ENCODE measurements at places on chromosomes 13 and 19.

- no peak for DNase-seq
These were observed 66.9 kb downstream of the C13orf42 start for GRCh38 chr13:51044023-51044665.

- DNase-seq, result no peak
These were observed 194.2 kb downstream of the POU4F1 start for GRCh38 chr13:78409172-78409571.

- DNase-seq, result no peak
These were observed 96.0 kb downstream of the UBL3 start for GRCh38 chr13:29754473-29754806.

- DNase-seq, result no peak
These were observed 1.5 kb downstream of the ZNF628 start for GRCh38 chr19:55477905-55478304.

DNA sequence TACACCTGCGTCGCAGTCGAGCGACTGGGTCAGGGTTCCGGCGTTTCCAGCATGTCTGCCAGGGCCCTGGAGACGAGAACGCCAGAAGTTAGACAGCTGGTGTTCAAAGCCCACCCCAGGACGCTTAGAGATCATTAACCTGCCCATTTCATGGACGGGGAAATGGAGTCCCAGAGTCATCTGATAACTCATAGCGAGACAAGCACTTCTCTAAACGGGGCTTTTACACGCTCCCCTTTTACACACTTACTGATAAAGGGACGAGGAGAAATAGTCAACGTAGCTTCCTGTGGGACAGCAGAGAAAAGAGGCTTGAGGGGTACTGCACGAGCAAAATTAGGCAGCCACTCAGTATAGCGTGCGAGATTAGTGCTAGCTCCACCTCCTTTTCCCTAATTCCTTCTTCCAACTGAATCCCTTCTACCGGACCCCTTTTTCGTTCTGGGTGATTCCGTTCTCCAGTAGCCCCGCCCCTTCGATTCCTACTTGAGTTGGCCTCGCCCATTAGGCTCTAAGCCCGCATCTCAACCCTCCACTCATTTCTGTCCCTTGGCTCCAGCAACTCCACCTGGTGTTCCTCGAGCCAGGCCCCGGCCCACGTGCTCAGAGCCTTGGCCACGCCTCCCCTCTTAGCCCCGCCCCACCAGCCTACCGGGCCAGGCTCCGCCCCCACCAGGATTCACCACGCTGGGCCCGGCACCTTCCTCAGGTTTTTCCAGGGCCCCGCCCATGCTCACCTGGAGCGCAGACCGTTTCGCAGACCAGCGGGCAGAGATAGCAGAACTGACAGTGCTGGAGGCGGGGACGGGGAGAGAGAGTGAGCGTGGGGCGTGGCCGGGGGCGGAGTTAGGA is 3.7 kb downstream of the HRC start:
- peak; percentile 75 for DNase-seq

- peak; percentile 42 for DNase-seq
These were observed at the start of gene PDE4A for GRCh38 chr19:10420444-10421239. Gene PDE4A, plus strand, starts transcription at chr19:10420538. Its CDS starts 227 bp downstream, at chr19:10420765.

DNA sequence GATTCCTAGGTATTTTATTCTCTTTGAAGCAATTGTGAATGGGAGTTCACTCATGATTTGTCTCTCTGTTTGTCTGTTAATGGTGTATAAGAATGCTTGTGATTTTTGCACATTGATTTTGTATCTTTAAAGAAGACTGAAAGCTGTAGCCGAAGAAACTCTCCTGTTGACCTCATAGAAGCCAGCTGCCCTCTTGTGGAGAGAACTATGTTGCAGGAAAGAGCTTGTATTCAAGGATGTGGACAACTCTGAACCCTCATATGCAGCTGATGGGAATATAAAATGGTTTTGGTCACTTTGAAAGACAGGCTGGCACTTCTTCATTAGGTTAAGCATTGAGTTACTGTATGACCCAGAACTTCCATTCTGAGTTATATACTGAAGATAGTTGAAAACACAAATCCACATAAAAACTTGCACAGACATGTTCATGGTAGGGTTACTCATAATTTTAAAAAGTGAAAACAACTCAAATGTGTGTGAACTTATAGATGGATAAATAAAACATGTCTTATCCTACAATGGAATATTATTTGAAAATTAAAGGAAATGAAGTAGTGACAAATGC is 65.8 kb upstream of the SLITRK6 start:
- no peak for DNase-seq

DNA sequence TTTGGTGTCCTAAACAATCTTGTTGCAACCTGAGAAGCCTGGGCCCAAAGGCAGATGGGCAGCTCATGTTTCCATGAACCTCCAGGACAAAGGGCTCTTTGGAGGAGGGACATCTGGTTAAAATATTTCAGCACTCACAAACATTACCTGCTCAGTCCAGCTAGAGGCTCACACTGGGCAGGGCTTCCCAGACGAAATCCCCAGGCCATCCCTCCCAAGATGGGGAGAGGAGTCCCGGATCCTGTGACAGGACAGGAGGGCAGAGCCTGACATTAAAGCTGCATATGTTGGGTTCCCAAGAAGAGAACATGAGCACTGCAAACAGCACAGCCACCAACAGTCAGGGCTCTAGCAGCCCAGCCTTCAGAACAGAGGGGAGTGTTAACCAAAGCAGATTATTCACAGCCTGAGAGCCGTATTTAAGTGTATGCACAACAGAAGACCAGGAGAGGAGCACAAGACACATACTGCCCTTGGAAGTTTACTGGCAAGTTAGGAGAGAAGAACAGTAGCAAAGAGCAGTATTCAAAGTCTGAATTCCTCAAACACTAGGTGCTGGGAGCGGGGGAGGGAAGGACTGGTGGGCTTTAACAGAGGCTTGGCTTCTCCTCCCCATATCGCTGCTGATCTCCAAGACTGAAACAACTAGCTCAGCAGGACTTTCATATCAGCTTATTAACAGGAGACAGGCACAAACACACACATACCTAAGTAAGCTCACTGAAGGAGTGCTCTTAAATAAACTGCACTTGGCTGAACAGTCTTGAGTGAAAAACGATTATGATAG is 12.3 kb downstream of the ATP7B start:
- peak; percentile 30 for DNase-seq

GRCh38 chr19:47344425-47344824 is 4.7 kb upstream of the DHX34 start:
- no peak for DNase-seq

GRCh38 chr13:100610391-100611347 is 22.1 kb upstream of the GGACT start:
- no peak for DNase-seq

- no peak for DNase-seq
These were observed 721 bp downstream of the TNFSF11 start for GRCh38 chr13:42574435-42575311.

DNA sequence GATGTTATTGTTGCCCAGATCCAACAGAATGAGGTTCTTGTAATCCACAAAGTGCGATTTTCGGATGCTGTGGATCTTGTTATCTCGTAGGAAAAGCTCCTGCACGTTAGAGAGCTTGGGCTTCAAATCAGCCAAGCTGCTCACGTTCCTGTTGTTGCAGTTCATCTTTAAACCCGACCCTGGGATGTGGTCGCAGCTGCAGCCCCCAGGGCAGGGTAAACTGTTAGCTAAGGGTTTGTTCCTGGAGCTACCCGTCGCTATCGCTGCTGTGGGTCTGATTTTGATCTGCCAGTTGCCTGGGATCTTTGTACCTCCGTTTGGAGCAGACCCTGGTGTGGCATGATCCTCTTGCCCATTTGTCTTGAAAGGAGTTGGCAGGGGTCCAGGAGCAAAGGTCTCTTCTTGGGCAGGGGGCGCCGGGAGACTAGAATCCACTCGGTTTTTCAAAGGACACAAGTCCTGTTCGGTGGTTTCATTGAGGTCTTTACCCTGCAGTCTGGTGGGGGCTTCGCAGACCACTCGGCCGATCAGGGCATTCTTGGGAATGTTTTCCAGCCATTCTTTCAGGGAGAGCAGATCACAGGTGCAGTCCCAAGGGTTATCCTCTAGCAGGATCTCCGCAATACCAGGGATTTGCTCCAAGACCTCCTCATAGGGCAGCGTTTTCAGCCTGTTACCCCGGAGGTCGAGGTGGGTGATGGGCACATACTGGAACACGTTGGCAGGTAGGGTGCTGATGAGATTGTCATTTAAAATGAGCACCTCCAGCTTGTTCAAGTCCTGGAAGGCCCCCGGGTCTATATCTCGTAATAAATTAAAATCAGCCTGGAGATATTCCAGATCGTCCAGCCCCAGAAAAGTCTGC is 1.8 kb downstream of the SLITRK1 start:
- DNase-seq, result no peak

GRCh38 chr19:7648265-7649014 is 11.5 kb downstream of the STXBP2 start:
- DNase-seq, result no peak

GRCh38 chr19:39319892-39320248 is 793 bp downstream of the LRFN1 start:
- no peak for DNase-seq

- DNase-seq, result no peak
These were observed 1152.9 kb downstream of the PCDH9 start for GRCh38 chr13:66077132-66077689.

DNA sequence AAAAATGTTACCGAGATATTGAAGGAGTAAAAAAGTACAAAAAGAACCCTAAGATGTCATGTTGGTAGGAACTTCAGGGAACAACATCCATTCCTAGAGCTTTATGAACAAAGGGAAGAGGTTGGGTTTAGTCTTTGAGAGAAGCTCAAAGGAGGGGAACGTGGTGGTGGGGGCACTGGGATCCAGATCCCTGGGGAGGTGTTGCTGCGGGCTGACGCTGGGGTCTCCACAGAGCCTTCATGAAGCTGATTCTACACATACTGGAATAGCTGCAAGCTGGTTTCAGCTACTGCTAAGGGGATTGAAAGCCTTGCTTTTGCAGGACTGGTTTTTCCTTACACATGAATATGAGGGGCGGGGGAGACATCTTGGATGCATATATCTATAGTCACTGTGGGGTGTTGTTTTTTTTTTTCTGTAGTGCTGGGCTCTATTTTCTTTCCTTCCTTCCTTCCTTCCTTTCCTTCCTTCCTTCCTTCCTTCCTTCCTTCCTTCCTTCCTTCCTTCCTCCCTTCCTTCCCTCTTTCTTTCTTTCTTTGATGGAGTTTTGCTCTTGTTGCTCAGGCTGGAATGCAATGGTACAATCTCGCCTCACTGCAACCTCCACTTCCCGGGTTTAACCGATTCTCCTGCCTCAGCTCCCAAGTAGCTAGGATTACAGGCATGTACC is 6.5 kb upstream of the MZF1 start:
- DNase-seq, result no peak

DNA sequence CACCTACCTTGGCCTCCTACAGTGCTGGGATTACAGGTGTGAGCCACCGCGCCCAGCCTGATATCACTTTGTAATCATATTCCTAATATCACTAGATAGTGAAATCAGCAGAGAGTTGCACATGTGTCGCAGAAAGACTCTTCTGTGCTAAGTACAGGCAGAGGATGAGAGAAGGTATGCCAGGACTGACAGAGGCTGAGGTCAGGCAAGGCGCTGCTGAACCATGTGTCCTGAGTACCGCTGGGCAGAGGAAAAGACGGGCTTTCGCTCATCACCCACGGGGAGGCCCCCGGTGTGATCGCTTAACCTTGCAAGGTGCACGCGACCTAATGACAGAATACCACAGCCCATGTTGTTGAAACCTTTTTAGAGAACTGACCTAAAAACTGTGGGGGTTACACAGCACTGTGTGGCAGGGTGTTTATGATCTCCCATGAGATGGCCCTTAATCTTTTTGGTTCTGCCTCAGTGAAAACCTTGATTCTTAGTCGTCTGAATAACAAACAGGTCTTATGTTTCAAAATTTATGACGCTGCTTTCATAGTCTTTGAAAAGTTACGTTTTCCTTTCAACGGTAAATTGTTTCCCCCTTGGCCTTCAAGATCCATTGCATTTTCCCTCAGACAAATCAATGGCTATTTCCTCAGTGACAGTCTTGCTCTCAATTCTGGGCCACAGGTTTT is 12.2 kb downstream of the GJA3 start:
- no peak for DNase-seq

- DNase-seq, result no peak
These were observed 6.5 kb upstream of the LILRB2 start for GRCh38 chr19:54287456-54287855.

DNA sequence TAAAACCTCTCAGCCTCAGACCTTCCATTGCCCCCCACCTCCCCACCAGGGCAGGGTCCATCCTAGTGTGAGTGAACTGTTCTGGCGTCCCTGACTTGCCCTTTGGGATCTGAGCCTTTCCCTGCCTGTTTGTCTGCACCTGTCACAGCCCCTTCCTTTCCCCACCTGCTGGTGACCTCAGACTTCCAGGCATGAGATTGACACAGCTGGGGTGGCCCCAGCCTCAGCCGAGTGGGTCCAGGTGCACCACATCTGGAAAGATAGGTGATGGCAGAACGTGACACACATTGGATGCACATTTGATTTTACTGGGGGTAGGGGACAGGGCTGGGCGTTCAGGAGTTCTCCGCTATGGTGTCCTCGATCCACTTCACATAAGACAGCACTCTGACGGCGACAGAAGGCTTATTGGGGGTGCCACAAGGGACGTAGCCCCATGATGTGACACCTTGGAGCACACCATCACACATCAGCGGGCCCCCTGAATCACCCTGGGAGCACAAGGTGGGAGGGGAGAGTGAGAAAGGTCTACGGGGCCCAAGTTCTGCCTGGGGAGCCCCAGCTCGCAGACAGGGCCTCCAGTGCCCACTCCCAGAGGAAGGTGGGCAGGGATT is 4.6 kb downstream of the KLK1 start:
- no peak for DNase-seq
